IMR-90 (cell line): ENCODE measurements at places on chromosomes 1 and 21. TPM values are rescaled to one million over a fixed set of nuclear protein-coding genes. Genes with fewer than 3 reads are reported as not detected.

DNA sequence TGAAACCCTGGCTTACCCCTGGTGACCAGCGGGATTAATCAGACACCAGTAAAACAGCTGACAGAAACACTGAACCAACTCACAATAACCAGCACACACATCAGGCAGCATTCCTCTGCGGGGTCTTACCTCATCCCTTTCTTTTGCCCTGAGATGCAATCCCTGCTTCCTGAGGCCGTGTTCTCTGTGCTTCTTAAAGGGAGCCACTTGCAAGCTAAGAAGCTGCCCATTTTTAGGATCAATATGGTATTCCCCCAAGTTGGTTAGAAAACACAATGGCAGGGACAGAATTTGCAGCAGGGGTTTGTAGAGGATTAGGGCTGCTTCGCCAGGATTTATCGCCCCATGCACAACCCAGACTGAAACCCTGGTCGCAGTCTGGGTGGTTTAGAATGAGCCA is 74.7 kb upstream of the OLIG2 start:
- DNase-seq, result no peak

- DNase-seq, result peak; percentile 63
Measured at GRCh38 chr1:23103001-23103889, 65.4 kb downstream of the LUZP1 start.

DNA sequence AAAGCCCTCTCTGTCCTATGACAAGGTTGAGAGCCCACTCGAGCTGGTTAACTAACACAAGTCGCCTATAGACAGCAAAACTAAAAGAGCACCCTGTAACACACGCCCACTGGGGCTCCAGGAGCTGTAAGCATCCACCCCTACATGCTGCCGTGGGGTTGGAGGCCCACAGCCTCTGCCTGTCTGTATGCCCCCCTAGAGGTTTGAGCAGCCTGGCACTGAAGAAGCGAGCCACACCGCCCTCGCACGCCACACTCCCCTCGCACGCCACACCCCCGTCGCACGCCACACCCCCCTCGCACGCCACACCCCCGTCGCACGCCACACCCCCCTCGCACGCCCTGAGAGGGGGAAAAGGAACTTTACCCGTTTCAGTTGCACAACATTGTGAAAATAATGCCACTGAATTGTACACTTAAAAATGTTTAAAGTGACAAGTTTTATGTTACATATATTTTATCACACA is 13.2 kb upstream of the HMGCL start:
- DNase-seq, result peak; percentile 13

- DNase-seq, result peak; percentile 37
Measured at GRCh38 chr1:65235867-65236805, 73.2 kb upstream of the DNAJC6 start.

DNA sequence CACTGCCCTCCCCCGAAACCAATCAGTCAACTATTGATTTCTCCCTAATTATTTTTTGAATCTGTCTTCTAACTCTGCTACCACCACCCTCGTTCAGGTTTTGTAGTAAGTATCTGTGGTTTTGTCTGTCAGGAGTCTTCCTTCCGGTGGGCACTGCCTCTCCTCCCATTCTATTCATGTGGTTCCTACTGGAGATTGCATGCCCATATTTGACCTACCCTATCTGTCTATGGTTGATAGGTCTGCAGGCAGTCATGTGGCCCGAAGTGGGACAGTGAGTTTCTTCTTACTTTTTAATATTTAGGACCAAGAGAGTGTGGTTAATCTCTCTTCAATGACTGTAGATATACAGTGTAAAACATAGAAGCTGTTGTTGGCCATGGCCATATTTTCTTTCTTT is 17.8 kb upstream of the MAST2 start:
- no peak for DNase-seq

GRCh38 chr1:43558346-43558841 is 27.7 kb downstream of the PTPRF start:
- peak; percentile 42 for DNase-seq

- no peak for DNase-seq
Measured at GRCh38 chr1:42993502-42994136, 35.0 kb upstream of the SLC2A1 start.

DNA sequence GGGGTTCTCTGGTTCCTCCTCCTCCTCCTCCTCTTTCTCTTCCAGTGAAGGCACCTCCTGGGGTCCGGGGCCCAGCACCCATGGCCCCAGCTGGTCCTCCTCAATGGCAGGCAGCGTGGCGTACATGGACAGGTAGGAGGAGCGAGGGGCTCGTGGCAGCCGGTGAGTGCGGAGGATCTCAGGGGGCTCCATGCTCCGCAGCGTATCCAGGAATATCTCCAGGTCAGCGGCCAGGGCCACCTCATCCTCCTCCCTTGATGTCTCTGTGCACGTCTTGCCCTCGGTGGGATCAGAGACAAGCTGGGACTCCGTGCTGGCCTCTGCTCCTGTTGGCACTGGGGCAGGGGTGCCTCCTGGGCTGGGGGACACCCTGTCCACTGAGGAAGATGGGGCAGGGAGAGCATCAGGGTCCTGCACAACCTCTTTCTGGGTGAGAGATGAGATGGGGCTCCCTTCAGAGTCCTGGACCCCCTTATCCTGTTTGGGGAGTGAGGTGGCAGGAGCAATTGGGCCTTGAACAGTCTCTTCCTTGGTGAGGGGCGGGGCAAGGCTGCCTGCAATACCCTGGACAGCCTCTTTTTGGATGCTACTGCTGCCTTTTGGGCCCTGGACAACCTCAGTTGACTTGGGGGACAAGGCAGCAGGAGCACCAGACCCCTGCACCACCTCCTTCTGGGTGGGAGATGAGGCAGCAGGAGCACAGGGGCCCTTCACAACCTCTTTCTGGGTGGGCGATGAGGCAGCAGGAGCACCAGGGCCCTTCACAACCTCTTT is 9.6 kb downstream of the CRYBG2 start:
- no peak for DNase-seq

DNA sequence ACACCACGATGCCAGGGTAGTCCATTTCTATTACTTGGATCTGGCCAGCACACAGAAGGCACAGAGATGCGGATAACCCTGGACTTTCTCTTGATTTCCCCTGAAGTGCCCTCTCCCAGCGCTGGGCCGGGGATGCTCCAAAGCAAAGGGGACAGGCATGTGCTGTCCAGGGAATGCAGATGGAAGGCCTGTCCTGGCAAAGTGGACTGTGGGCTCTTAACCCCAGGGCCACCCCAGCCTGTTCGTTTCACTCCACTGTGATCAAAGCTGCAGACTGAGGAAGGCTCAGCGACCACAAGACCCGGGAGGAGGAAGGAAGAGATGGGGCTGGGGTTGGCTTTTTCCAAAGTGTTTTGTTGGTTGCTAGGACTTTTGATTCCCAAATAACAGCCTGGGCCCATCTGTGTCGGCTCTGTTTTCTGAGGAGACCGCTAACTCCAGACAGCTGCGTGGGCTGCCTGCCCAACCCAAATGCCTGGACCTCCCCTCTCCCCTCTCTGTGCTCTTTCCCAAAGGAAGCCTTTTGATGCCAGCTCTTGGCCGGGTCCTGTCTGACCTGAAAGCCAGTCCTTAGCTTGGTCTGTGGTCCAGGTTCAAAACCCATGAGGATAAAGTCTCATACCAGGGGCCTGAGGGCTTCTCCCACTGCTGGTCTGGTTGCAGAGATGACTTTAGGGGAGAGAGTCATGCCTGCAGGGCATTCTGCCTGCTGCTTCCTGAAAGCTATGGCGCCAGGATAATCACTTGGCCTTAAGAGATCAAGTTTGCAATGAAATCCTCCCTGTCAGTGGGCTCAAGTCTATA is 119.6 kb upstream of the CD34 start:
- peak; percentile 37 for DNase-seq

GRCh38 chr1:206551986-206552326 is 44.6 kb downstream of the RASSF5 start:
- DNase-seq, result no peak

- DNase-seq, result peak; percentile 55
Measured at GRCh38 chr21:29347274-29347681, 48.6 kb downstream of the BACH1 start.

Gene SLAMF6
- not detected in 2 replicates for total RNA-seq

Gene FCN3
- total RNA-seq, result not detected in 2 replicates

Gene RGS16
- 0.18 and 0.28 TPM in 2 replicates for total RNA-seq

Gene EFHD2
- total RNA-seq, result 22.6 and 23.1 TPM in 2 replicates

Gene ADGRL4
- 3.2 and 8.6 TPM in 2 replicates for total RNA-seq

Gene CALML6
- not detected in 2 replicates for total RNA-seq

Gene EBNA1BP2
- 135 and 173 TPM in 2 replicates for total RNA-seq
